ENCODE measurements at places on chromosomes 4 and X.

DNA sequence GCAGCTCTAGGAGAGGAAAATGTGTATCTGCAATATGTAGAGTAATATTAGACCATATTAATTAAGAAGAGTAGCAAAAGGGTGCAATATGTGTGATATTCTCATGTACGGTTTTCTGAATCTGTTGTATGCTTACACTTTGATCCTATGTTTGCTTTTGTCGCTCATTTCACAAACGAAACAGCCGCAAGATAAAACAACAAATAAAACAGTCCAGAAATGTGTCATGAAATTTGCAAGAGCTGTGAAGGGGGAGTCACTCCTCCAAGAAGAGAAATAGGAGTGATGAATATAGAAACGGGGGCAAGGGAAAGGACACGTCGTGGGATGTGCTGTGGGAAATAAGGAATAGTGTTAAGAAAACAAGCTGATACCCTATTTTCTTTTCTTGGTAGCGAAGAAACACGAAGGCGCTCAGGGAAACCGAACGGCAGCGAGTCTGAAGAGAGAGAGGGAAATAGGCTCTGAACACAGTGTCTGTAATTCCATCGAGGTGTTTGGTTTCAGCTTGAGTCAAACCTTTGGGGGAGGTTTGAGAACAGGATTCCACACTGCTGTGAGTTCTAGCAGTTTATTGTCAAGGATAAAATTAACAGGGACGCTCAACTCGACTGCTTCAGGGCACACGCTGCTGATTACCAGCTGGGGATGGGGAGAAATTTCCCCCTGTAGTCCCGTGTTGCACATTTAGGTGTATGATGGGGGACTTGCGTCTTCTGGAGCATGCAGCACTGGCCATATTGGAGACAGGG is 595.6 kb upstream of the TENM3 start:
- DNase-seq = no peak

GRCh38 chr4:169791527-169792156 is 33.9 kb upstream of the HPF1 start:
- DNase-seq = peak; percentile 12

DNA sequence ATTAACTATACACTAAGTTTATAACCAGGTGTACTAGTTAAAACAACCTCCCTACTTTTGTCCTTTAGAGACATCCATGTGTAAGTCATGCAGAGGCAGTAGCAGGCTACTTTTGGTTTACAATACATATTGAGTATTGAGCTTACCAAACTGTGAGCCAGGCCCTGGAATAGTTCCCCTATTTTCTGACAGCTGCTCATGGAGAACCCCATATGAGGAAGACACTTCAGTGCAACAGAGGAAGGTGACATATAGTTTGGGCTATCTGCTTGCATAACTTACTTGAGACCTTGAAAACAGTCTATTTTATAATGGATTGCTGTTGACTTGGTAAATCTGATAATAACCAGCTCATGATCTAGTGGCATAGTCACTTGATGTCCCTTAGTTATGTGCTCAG is 190.5 kb downstream of the SH3BGRL start:
- DNase-seq = no peak

DNA sequence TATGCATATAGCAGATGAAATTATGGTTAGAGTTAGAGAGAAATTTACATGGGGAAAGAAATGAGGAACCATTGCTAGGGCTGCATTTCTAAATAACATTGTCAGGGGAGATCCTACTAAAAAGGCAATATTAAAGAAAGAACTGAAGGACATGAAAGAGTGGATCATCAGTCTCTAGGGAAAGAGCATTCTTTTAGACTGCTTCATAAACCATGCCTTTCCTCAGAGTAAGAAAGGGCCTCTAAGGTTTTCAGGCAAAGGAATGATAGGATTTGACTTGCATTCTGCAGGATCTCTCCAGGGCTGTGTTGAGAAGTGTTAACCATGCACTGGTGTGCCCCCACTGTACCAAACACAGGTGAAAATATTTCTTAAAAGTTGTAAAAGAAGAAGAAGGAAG is 385.4 kb upstream of the MAD2L1 start:
- DNase-seq = no peak

GRCh38 chr4:85952972-85953650 is 406.7 kb downstream of the MAPK10 start:
- DNase-seq = no peak

DNA sequence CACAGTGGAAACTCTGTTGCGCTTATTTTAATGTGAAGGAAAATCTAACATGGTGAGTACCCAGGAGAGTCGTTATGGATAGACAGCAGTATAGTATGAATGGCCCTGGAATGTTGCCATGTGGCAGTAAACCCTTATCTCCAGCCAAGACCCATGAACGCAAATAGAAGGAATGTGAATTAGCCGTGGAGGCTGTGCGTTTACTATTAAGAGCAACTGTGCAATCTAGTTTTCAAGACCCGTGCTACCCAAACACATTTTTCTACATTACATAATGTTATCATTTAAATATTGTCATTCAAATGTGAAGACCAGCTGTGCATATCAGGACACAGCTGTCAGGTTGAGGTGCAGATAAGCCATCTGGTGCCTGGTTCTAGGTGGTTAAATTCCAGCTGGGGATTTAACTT is 13.3 kb upstream of the AGA start:
- no peak for DNase-seq

DNA sequence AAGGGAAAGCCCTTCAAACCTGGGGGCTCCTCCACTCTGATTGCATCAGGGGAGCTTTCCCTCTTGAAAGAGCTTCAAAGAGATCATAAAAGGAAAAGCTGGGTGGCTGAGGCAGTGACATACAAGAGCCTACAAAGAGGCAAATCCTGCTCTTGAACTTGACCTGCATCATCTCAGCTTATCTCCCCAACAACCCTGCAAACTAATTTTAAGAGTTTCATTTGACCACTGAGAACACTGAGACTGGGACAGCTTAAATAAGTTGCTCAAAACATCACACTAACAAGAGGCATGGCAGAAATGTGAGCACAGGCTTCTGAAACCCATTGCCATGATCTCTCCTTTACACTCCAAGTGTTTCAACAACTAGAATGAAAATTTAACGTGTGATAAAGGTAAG is 101.6 kb upstream of the PPARGC1A start:
- no peak for DNase-seq

GRCh38 chr4:41218703-41219102 is 4.4 kb upstream of the APBB2 start:
- no peak for DNase-seq

DNA sequence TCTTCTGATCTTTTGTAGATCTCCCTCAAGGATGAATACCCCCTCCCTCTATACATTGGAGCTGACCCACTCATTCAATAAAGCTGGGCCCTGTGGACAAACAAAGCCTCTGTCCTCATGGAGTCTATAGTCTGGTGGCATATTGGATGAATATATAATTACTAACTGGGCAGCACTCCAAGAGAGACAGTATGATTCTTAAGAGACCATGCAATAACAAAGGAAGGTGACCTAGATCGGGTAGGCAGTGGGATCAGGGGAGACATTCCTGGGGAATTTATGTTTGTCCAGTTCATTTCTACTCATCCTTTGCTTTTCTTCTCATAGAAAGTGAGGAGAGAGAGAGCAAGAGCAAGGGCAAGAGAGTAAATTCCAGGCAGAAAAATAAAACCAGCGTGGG is 23.5 kb upstream of the CXCL13 start:
- no peak for DNase-seq

All from activated CD4-positive, alpha-beta T cell treated with anti-CD3 and anti-CD28 coated beads, Interleukin-2, amount 50 U/mL, for 48 hours (primary cell).